ENCODE measurements at places on chromosomes 2 and 18.

DNA sequence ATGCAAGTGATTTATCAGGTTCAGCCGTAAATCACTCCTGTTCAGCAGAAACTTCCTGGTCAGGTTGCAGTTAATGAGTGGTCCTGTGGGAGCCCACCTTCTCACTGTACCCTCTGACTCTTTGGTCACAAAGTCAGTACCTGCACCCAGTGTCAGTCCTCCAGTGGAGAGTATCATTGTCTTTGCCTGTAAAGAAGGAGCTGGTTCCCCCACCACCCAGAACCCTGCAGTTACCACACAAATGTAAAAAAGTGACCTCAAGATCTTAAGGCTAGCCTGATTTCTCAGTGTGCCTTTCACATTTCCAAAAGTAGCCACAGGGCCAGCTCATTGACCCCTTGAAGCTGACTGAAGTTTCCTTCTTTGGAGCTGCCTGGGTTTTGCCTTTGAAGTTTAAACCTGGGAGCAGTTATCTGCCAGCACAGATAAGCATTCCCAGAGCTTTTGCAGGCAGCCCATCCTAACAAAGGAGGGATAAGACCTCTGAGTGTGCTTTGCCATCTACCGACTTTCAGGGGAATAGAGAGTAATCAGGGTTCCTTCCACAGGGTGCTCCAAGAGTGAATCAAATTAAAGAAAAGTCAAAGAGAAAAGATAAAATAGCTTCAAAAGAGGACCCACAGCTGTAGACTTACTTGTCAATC lies 725.2 kb downstream of the CPS1 start:
- DNase-seq = no peak

DNA sequence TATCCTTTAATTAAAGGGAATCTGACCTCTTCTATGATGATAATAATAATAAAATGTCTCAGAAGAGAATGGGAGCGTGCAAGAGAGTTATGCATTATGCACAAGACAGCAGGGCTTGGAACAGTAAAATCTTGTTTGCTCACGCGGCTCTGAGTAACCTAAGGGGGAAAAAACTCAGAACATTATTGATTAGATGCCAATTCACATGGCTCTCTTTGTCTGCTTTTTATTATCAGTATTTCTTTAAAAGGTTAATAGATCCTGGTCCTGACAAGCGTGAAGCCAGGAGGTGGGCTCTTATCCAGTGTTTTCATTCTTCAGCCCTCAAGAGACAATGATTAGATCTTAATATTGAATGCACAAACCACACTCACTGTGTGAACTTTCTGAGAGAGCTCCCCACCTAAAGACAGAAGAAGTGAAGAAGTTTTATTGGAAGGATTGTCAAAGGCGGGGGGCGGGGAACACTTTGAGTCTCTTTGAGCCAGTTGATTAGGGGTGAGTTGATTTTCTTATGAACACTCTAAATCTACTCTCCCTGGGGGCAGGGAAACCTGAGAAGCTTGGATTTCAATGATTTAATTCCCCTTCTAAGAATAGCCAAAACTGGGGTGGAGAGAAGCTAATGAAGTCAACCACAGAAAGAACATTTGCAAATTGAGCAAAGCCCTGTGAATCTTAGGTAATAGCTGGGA lies 127.5 kb upstream of the CTAGE1 start:
- DNase-seq = no peak

- no peak for DNase-seq
Observed at GRCh38 chr2:84741182-84741822, 139.6 kb downstream of the TRABD2A start.

GRCh38 chr2:12416600-12416999 lies 300.1 kb upstream of the TRIB2 start:
- no peak for DNase-seq

DNA sequence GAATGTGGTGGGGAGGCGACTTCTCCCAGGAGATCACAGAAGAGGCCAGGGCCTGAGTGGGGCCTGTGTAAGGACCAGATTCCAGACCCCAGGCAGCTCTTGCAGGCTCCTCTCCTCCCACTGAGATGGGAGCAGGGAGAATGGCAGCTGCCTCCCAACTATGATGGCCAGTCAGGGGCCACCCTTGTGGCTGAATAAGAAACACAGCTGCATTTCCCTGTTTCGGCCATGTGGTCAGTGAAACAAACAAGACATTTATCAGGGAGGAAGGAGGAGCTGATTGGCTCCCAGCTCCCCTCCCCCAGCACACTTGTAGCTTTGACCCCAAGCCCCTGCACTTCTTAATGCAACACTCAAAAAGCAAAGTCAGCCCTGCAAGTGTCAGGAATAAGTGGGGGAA lies 143.5 kb downstream of the CELF4 start:
- no peak for DNase-seq

DNA sequence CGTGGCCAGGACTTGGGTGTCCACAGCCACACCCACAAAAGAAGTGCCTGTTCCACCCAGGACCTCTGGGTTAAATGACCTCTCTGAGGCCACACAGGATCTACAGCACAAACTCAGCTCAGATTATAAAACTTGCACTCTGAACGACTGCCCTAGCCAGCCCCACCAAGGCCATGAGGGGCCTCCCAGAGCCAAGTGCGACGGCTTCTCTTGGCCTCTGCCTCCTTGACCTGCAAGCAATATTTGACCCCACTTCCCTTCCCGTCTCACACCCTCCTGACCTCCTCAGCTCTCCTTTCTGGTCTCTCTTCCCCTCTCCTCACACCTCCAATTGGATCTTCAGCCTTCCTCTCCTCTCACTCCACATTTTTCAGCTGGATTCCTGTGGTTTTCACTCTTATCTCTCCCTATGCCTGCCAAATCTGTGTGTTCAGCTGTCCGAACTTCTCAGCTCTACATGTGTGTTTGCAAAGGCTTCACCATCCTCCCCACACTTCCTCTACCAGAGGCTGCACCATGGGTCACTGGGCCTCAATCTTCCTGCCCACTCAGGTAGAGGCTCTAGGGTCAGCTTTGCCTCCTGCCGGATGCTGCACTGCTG lies 25.3 kb upstream of the STEAP3 start:
- DNase-seq = no peak

DNA sequence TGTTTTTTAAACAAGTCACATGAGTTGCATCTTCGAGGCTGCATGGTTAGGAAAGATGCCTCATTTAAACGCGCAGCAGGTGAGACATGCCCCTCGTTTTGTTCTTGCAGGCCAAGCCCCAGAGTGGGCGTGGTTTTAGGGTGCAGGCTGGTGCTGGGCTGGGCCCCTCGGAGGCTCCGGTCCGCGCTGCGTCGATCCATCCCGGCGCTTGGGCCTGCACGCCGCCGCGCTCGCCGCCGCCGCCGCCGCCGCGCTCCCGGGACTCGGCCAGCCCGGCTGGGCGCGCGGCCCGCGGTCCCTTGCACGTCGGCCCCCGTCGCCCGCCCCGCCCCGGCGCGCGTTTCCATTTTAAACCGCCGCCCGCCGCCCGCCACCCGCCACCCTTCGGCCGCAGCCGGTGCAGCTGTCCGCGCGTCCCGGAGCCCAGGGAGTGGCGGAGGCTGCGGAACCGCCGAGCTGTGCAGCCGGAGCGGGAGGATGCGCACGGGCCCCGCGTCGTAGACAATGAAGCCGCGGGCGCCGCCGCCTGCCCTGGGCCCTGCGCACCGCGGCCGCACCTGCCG lies 175.5 kb downstream of the AGAP1 start:
- DNase-seq = peak; percentile 11

Data from non-pigmented ciliary epithelial cell (primary cell).